Activated CD4-positive, alpha-beta T cell treated with anti-CD3 and anti-CD28 coated beads, Interleukin-2, amount 50 U/mL, for 4 hours (primary cell): ENCODE measurements at places on chromosomes 12 and 14.

- no peak for DNase-seq
These were observed 105.1 kb upstream of the SEL1L start for GRCh38 chr14:81638656-81639280.

DNA sequence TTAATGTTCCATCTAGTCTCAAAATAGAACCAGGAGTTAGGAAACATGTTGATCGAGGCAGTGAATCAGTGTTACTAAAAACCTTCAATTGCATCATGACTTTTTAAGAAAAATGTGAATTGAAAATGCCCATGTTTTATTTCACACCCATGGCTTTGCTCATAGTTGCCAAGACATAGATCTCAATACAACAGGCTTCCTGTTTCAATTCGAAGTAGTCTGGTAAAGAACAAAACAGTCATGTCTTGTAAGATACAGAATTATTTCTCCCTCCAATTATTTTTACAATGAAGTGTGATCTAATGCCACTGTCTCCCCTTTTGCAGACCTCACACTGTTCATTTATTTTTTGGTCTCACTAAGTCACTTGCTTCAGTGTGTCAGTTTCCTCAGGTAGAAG is 44.6 kb upstream of the FAR2 start:
- DNase-seq, result no peak

- peak; percentile 42 for DNase-seq
These were observed 74.1 kb downstream of the PITPNM2 start for GRCh38 chr12:123076604-123077297.

DNA sequence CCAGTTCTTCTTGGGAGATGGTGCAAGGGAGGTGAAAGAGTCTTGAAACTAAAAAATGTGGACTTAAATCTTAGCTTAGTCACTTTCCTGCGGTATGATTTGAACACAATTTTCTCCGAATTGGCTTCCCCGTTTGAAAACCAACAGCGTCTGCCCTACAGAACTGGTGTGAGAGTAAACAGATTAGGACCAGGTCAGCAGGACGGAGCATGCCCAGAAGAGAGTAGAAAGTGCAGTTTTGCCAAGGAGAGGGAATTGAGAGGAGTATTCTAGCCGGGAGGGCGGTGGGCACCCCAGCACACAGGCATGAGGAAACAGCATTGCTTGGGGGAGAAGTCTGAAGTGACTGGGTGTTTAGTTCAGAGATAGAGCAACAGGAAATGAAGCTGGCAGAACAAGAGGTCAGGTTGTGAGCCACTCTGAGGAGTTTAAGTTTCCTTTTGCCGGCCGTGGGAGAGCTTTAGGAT is 927.1 kb downstream of the VRK1 start:
- no peak for DNase-seq

- no peak for DNase-seq
These were observed 280.1 kb upstream of the TMPO start for GRCh38 chr12:98235301-98235700.

- no peak for DNase-seq
These were observed 3.4 kb downstream of the PNP start for GRCh38 chr14:20472536-20473169.

DNA sequence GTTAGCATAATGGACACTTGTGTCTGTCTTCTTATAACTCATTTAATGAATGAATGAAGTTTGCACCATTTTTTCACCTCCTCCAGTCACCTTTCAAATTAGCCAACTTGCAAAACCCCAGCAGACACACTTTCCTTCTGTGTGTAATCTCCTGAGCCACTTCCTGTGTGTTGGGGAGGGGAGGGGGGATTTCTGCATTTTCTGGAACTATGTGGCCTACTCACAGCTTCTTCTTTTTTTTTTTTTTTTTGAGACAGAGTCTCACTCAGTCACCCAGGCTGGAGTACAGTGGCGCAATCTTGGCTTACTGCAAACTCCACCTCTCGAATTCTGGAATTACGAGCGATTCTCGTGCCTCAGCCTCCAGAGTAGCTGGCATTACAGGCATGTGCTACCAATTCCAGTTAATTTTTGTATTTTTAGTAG is 4.1 kb upstream of the SERPINA1 start:
- DNase-seq, result no peak

- DNase-seq, result no peak
These were observed 479.3 kb downstream of the SLC16A7 start for GRCh38 chr12:60075091-60075490.

- no peak for DNase-seq
These were observed 15.7 kb downstream of the ABHD4 start for GRCh38 chr14:22613736-22614239.

DNA sequence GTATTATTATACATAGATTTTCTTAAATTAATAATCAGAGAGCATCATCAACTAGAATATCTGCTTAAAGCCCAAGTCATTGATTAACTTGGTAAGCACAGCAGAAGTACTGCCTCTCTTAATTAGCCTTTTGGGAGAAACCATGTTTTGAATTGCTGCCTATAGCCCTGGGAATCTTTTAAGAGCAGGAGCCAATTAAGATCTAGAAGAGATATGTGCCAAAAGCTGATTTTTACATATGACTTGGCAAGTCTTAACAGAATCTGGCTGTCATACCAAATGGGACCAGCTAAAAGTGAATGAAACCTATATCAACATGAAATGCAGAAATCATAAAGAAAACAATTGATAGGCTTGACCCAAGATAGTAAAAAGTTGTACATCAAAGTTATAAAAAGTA is 23.2 kb upstream of the WNK1 start:
- no peak for DNase-seq

DNA sequence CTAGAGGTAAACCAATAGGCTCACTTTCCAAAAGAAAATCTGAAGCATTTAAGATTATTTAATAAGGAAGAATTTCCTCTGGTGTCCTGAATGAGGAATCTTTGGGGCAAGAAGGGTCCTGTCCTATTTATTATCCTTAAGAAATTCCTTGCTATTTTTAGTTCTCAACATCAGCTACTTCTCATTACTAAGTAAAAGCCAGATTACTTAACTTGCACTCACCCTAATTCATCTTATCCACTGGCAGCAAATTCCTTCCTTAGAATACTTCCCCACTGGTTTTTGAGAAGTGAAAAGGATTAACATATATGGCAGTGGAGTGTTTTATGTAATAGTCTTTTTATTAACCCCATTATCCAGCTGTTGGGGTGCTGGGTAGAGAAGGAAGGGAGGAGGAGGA is 767.7 kb downstream of the DIO2 start:
- no peak for DNase-seq

DNA sequence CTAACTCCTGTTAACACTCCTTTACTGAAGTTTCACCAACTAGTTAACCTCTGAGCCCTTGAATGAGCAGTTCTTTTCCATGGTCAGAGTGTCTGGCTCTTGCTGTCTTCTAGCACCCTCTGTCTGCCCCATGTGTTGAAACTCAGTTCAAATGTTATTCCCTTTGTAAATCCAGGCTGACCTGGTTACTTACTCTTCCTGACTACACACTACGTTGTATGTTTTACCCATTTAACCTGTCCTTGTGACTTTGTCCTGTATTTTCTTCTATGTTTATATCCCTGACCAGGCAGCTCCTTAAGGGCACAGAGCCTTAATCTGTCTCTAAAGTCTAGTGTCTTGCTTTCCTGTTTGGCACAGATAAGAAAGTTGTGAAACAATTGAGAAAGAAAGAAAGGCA is 389.0 kb upstream of the RPL10L start:
- DNase-seq, result no peak

DNA sequence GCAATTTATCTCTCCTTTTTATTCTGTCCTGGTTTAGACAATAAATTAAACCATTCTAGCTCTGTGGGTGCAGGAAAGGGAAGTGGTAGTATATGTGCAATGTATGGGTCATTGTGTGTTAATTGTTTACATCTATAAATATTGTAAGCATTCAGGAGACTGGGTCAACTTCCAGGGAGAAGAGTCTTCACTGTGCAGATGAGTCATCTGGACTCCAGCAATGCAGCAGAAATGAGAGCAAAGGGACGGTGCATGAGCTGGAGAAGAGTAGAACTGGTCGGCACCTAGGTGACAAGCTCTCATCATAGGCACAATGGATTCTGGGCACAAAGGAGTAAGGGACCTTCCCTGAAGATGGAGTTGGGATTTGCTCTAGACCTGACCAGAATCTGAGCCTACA is 211.1 kb upstream of the DAAM1 start:
- no peak for DNase-seq

DNA sequence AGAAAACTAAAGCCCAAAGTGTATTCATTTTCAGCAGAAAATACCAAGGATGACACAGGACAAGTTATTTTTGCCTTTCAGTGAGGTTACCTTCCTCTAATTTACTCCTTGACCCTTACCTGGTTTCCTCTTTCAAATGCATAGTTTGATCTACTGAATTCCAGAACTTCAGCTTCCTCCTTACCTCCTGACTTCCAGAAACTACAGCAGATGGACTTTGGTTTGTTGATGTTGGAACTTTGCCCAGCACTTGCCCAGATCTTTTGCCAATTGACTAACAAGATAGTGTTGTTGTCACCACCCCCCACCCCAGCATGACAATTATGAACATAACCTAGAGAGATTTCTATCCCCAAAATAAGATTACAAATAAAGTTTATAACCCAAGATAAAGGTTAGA is 63.2 kb downstream of the NAV3 start:
- DNase-seq, result no peak

- DNase-seq, result no peak
These were observed 33.1 kb downstream of the SYNDIG1L start for GRCh38 chr14:74392616-74393570.

GRCh38 chr12:126895951-126896913 is 1370.7 kb upstream of the TMEM132C start:
- no peak for DNase-seq

GRCh38 chr12:14216405-14217294 is 148.8 kb upstream of the ATF7IP start:
- DNase-seq, result no peak

DNA sequence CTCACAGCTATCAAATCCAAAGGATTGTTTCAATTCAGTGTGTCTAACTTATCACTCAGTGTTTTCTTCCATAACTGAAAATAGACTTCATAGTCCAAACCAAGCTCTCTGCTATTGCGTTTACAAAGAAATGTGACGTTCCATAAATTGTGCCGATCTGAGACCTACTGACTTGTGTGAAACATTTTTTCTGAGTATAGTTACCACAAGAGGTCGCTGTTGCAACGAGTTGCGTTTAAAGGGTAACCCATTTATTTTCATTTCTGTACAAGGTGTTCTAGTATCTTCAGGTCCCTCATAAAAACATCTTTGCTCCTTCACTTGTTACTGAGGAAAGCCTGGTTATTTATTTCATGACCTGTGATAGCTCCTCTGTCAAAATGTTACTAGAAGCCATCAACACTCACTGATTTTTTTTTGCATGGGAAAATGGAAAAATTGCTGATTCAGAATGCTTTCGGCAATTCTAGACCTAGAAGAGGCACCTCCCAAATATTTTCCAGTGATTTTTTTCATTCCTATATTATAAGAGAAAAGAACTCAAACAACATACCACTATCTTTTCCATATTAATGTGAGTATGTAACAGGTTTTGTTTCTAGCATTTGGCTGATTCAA is 60.9 kb upstream of the OR4E1 start:
- peak; percentile 16 for DNase-seq

DNA sequence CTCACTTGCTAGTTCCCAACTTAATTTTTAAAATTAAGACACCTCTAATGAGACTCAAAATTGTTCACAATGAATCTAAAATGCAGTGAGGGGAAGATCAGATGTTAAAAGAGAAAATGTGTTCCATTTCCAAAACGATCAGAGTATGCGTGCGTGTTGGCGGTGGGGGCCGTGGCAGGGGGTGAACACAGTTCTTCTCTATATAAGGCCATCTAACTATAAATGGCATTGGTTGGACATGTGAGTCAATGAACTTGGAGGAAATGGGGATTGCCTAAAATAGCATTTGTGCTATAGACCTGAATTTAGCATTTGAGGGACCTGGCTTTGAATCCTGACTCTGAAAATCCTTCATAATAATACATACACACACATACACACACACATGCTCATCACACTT is 149.4 kb downstream of the FOXN3 start:
- DNase-seq, result no peak

DNA sequence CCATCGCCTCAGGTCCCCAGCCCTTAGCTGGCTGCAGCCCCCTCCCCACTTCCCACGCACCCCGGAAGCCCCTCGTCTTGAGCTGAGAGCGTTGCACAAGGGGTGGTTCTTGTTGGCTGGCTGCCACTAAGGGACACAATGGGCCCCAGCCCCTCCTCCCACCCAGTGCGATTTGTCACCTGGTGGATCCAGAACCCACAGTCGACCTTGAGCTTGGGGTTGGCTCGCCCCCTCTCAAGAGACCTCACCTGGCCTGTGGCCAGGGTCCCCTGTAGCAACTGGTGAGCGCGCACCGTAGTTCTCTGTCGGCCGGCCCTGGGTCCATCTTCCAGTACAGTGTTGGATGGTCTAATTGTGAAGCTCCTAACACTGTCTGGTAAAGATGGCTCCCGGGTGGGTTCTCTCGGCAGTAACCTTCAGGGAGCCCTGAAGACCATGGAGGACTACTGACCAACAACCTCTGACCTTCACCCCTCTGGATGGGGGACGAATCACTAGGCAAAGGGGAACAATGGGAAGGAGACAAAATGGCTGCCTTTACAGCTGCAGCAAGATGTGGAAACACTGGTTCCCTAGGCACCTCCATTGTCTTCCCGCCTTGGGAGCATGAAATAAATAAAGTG is 6.6 kb downstream of the PHB2 start:
- DNase-seq, result no peak

GRCh38 chr12:85280165-85280983 is at the start of gene ALX1:
TSS of gene ALX1 (plus strand) at chr12:85280220. CDS start at chr12:85280262, 42 bp downstream.
- DNase-seq, result no peak

DNA sequence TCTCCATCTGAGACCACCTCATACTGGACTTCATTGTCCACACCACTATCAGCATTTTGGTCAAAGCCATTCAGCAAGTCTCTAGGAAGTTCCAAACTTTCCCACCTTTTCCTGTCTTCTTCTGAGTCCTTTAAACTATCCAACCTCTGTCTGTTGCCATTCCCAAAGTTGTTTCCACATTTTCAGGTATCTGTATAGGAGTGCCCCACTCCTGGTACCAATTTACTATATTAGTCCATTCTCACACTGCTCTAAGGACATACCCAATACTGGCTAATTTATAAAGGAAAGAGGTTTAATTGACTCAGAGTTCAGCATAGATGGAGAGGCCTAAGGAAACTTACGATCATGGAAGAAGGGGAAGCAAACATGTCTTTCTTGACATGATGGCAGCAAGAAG is 292.2 kb upstream of the ATXN7L3B start:
- DNase-seq, result no peak

- no peak for DNase-seq
These were observed 82.7 kb downstream of the ADCK1 start for GRCh38 chr14:77882636-77883035.

GRCh38 chr12:47277972-47278448 is 198.3 kb upstream of the AMIGO2 start:
- no peak for DNase-seq

GRCh38 chr14:42869681-42870080 is 1263.0 kb downstream of the LRFN5 start:
- DNase-seq, result no peak

DNA sequence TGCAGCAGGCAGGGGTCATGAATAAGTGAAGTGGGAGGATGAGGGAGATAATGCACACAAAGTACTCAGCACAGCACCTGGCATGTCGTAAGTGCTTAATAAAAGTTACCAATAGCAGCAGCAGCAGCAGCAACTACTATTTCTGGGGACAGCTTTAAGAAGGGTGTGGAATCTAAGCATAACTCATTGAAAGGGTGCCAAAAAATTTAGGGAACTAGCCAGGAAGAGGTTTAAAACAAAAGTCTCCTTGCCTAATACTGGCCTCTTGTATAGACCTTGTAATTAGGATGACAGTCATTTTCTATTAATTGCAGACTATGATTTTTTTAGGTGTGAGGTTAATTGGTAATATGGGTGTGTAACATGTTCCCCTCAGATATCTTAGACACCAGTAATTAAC is 179.9 kb downstream of the PTPN11 start:
- no peak for DNase-seq
